ENCODE measurements at places on chromosomes 3 and 15.

DNA sequence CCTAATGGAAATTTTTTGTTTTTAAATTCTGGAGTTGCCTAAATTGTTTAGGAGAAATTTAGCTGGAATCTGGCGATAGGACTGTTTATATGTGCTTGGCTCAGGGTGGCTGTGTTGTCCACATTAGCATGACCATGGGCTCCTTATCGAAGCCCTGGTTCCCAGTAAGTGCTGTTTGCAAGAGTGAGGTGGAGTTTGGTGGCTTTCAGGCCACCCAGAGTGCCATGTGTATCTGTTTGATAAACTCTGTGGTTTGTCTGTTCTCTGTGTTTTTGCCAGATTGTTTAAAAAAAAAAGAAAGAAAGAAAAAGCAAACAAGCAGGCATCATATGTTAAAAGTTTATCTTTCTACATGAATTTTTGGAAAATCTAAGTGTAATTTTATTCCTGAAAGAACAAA is 51.5 kb downstream of the PLCL2 start:
- DNase-seq: no peak

DNA sequence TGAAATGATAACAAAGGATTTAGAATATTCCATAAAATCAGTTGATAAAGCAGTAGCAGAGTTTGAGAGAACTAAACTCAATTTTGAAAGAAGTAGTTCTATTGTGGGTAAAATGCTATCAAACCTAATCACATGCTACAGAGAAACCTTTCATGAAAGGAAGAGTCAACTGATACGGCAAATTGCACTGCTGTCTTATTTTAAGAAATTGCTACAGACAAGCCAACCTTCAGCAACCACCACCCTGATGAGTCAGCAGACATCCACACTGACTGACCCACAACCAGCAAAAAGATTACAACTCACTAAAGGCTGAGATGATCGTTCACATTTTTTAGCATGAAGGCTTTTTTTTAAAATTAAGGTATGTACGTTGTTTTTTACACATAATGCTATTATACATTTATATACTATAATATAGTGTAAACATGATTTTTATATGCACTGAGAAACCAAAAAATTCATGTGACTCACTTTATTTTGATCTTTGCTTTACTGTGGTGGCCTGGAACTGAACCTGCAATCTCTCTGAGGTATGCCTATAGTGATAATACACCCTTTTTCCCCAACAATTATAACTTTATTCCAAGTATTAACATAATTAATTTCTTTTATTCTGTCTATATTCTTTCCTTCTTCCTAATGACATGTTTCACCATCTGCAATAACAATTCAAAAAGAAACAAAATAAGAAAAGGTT is 109.9 kb downstream of the TBC1D5 start:
- peak; percentile 57 for DNase-seq

GRCh38 chr15:68450192-68450591 is 18.2 kb upstream of the ITGA11 start:
- DNase-seq: no peak

- no peak for DNase-seq
Observed at GRCh38 chr3:105040026-105040622, 326.6 kb upstream of the ALCAM start.

DNA sequence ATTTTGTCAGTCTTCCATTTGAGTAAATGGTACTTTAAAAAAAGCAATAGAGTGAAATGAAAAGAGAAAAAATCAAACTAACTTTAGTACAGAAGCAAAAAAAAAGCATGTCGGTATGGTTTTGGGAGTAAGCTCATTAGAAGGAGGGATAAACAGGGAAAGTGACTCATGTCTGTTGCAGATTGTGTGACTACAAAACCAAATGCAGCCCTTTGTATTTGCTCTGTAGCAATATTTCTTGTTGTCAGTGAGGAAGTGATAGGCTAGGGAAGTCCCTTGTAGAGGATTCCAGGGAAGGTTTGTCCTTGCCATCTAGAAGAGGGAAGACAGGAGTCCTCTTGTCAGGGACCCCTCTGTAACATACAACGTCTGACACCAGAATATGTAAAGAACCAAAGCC is 150.5 kb upstream of the POU1F1 start:
- no peak for DNase-seq

DNA sequence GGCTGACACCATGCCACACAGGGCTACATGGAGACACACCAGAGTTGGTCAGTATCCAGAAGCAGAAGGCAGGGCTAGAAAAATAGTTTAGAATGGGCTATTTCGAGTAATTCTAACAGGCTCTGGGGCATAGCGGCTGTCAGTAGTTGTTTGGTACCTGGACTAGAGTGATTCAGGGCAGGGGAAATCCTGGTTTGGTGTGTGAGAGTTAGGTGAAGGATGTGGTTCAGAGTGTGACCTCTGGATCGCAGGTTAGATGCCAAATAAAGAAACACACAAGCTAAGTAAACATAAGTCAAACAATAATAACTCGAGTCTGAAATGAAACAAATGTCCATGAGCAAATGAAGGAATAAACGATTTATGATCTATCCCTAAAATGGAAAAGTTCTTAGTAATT is 31.5 kb downstream of the CNTN3 start:
- DNase-seq: no peak

- DNase-seq: no peak
Observed at GRCh38 chr3:127490271-127491023, 100.1 kb downstream of the TPRA1 start.

GRCh38 chr3:64799606-64800005 is 111.8 kb upstream of the ADAMTS9 start:
- DNase-seq: no peak

DNA sequence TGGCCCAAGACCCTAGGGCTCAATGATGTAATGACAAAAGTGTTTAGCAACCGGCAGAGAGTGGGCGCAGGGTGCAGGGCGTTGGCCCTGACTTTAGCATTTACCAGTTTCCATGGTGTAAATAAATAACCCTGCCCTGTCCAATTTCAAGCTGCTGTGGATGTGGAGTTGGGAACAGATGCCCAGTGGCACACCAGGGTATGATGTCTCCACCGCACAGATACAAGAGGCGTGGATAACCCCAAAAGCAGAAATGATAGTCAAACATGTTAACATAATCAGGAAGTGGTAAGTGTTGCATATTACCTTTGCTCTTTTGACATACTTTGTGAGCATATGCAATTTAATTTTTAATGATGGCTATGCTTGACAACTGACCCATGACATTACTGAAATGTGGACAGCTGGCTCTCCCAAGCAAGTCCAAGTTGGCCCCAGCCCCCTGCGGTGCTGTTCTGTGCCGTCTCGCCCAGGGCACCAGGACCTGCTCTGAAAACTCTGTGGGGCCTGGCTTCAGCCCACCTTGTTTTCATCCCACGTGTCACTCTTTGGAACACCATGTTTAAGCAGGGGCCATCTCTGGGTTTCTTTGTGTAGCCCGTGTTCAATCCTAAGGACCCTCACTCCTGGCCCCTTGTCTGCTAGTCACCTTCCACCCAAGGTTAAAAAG is 10.8 kb upstream of the ANPEP start:
- DNase-seq: peak; percentile 86

DNA sequence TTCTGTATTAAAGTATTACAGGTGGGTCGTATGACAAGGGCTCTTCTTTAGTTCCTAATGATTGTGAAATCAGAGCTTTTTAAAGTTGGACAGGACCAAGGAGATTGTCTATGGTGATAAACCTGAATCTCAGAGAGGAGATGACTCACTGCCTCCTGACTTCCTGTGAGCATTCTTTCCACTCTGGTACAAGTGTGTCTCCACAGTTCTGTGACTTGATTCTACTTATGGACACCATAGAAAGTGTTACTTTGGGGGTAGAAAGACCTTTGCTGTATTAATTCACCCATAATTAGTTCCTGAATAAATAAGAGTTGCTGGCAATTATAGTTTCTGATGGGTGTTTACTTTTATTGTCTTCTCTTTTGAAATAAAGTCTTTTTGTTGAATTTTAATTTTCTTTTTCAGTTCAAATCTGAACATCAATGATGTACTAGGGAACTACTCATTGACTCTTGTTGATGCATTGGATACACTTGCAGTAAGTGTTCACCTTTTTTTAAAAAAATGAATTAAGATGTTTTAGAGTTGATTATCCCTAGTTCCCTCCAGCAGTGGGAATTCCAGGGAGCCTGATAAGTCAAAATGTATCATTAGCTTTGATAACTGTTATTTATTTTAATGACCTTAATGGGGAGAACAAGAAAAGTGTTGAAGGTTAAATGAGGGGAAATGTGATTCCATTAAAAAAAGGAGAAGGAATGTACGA is 7.4 kb downstream of the EDEM1 start:
- DNase-seq: peak; percentile 84

- no peak for DNase-seq
Observed at GRCh38 chr3:170621256-170621655, 35.4 kb upstream of the SLC7A14 start.

DNA sequence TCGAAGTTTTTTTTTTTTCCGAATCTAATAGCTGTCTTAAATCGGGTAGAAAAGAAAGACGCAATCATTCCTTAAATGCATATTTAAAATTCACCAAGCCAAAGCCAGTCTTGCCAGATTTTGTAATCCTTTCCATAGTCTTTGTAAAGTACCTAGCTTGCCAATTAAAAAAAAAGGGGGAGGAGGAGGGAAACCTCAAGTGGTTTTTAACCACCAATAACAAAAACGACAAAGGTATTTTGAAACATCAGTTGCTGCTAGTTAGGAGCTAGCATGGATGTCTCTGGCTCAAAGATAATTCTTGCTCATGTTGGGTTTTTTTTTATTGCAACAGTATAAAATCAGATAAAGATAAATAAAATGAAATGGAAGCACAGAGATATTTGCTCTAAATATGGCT is 187.9 kb downstream of the MECOM start:
- DNase-seq: no peak

- no peak for DNase-seq
Observed at GRCh38 chr3:88009066-88009465, 49.7 kb downstream of the CGGBP1 start.

GRCh38 chr3:74165211-74165610 is 449.2 kb downstream of the CNTN3 start:
- no peak for DNase-seq

DNA sequence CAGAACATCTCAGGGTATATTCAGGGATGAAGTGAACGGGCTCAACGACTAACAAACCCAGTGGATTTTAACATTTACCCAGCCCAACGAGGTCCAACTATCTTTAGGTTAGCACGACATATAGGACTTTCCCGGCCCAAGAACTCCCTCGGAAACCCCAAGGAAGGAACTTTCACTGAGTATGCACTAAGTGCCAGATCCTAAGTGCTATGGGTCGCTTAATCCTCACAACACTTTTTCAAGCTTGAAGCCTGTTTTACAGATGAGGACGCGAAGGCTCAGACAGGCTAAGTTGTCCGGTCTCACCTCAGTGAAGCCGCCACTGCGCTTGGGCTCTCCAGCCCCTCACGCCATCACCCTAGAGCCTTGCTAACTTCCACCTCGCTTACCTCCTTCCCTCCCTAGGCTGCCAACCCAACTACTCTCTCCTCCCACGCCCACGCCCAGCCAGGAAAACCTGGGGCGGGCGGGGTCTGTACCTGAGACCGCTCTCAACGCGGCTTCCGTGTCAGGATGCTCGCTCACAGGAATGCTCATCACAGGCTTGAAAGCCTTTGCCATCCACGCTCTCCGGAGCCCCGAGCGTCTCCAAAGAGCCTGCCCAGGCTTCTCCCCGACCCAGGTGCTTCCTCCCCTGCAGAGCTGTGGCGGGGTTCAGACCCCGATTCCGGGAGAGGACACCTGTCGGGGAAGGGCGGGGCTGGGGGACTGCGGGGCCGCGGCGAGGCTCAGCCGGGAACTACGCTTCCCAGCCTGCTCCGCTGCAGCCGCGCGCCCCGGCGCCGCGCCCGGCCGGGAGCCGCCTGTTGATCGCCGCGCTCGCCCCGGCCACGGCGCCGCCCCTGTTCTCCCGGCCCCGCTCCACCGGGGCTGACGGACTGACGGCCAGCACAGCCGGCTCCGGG is at the start of gene TMOD2:
TSS of gene TMOD2 (plus strand) at position 806 of the 905 bp plus-strand sequence. CDS start 14,845 bp downstream, outside the sequence.
- peak; percentile 80 for DNase-seq

GRCh38 chr3:94070341-94070911 is 7.6 kb downstream of the NSUN3 start:
- DNase-seq: no peak

- peak; percentile 100 for DNase-seq
Observed at GRCh38 chr3:28348265-28348628, 274 bp upstream of the ZCWPW2 start.

All from suppressor macrophage treated with lipopolysaccharide for 1 hour (primary cell).